Hematopoietic multipotent progenitor cell treated with erythropoietin and hydrocortisone succinate and interleukin-3 and kit ligand, for 4 days (in vitro differentiated cells): ENCODE measurements at places on chromosomes 2 and 18.

DNA sequence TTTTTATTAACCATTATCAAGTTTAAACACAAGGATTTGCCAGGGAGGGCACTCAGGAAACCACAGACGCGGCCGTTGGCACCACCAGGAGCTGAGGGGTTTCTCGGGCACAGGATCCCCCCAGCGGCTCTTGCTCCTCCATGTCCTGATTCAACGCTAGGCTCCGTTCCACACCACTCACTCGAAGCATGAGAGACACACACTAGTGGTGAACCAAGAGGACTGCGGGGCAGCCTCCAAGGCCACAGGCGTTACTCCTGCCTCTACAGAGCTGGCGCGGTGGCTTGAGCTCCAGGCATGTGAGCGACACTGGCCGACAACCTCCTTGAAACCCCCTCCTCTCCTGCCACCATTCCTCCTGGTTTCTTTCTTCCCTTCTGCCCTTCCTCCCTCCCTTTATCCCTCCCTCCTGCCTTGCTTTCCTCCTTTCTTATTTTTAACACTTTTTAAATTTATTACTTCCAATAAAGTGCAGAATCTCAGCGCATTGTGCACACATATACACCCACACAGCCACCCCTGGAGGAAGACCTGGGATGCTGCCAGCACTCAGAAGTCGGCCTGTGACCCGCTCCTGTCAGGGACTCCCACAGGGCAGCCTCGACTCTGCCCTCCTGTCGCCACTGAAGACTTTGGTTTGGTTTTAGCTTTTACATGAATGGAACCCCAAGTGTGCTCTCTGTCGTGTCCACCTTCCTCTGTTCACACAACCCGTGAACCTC lies 21.7 kb downstream of the COX7A2L start:
- peak; percentile 49 for DNase-seq

DNA sequence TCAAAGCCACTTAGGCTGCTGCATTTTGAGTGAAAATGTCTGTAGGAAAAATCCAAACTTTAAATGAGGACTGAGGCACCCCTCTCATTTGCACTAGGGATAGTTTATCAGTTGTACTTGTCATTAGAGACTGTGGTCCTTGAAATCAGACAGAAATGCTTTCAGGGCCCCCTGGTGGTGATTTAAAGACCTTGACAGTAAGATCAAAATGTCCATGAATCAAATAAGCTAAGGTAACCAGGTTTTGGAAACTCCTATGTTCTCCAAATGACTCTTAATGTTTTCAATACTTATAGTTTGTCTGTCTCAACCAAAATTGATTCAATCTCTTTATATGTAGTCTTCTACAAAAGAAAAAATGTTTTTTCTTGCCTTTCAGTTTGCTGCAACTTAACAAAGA lies 28.8 kb upstream of the DDX18 start:
- DNase-seq: peak; percentile 81

DNA sequence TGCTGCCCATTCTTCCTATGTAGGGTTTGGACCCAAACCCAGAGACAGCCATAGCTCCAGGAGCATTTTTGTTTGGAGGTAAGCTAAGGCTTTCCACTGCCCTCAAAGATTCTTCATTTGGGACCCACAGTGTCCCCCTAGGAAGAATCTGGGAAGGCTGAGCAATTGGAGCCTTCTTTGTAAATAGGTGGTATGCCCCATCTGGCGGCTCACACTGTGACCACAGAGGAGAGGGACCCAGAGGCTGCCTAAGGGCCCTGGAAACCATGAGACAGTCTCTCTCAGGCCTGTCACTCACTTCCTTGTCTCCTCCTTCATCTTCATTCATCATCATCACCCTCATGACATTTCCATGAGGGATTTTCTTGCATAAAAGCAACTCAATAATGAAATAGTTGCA lies 215.4 kb upstream of the OSR1 start:
- DNase-seq: no peak

DNA sequence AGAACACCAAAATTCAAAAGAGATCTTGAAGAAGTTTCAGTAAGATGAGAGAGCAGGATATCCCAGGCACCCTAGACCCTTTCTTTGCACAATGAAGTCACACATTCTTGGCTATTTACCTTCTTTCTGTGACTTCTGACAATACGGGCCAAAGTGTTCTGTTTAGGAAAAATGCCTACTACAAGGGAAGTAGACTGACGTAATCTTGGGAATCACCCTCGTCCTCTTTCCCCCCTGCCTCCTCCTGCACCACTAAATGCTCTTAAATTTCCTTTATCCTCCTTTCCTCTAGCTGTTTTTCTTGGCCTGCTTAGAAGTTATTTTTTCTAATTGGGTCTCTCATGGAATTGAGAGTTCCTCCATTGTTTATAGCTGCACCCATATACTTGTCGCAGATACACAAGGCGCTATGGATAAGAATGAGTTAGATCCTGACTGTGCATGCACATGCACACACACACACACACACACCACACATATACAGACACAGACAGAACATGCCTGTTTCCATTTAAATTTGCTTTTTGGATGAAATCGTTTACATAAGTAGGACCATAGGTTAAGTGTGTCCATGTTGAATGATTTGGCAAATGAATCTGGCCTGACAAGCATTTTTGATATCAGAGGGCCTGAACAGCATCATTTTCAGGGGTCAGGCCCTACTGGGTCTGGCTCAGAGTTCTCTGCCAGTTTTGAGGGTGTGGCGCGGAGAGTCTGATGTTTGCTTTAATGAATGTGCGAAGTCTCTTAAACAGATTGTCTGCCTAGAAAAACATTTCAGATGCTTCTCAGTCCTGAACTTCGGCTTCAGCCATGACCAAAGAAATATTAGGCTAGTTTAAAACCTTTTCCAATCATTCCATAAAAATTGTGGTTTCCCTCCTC lies 131.9 kb upstream of the NT5C1B start:
- no peak for DNase-seq

GRCh38 chr2:119106301-119106897 lies 52.2 kb downstream of the C1QL2 start:
- peak; percentile 74 for DNase-seq

- no peak for DNase-seq
These were observed 357.0 kb downstream of the TSN start for GRCh38 chr2:122112216-122113005.

- no peak for DNase-seq
These were observed 77.6 kb upstream of the CRIM1 start for GRCh38 chr2:36277881-36278523.

DNA sequence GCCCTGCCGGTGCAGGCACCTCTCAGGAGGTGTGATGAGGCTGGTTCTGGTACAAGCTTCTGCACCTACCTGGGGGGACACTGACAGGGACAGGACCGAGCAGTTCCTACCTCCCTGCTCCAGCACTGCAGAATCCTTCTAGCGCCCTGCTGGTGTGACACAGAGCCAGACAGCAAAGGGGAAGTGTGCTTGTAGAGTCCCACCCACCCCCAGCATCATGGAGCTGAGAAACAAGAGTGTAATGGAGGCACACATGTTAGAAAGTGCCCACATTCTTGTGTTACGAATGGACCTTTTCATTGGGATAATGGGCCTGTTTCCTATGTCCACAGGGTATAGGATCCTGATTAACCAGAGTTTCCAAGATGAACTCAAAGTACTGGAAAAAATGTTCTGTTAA lies 38.3 kb downstream of the OXER1 start:
- DNase-seq: peak; percentile 60

DNA sequence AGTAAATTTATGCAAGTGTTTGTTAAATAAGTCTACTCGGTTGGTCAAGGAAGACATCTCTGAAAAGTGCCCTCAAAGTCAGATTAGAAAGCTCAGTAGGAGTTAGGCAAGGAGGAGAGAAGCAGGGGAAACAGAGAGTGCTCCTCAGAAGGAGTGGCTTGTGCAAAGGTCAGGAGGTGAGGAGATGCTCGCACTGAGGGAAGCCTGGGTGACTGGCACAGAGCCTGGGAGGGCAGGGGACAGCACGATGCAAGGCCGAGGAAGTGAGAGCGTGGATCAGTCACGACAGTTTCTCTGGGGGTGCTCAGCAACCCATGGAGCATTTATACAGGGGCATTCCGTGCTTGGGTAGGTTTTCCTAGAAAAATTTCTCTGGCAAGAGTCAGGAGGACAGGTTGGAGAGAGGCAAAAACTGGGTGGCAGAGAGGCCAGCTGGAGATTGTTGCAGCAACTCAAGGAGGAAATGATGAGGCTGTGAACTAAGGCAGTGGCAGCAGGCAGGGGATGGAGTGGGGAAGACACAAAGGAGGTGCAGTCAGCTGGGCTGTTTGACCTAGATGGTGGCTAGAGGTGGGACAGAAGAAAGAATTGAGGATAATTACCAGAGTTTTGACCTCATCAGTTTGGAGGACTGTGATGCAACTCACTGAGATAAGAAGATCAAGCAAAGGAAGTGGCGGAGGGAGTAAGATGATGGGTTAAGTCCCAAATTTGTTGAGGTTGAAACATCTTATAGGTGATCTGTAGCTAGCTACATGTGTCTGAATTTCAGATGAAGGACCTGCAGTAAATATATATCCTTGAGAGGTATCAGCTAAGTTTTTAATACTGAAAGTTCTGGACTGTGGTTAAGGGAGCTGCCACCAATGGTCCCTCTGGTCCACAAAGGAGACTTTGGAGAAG lies 52.4 kb downstream of the BCL2 start:
- DNase-seq: peak; percentile 32
